Nucleus accumbens (tissue), 56 donors: ENCODE measurements at places on chromosomes 12 and 14.

DNA sequence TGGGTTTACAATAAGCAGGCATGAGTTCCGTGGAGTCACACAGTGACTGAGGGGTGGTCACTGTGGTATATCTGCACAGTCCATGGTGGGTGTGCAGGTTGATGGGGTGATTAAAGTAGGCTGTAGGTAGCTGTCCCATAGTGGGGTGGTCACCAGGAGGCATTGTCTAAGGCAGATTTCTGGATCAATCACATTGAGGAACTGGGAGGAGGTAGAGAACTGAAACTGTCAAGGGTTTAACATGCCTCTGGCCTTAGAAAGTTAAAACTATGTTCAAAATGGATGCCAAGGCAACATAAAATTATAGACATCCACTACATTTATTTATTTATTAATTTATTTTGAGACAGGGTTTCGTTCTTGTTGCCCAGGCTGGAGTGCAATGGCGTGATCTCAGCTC lies 8.3 kb downstream of the ADCK1 start:
- no peak for DNase-seq

GRCh38 chr12:79424109-79424721 lies 266.5 kb downstream of the PAWR start:
- no peak for DNase-seq

GRCh38 chr14:104111301-104112112 lies 26.0 kb downstream of the ASPG start:
- no peak for DNase-seq

- DNase-seq: no peak
These were observed 10.3 kb downstream of the TGFB3 start for GRCh38 chr14:75971509-75971908.

- DNase-seq: no peak
These were observed 360.4 kb upstream of the MDGA2 start for GRCh38 chr14:48035836-48036235.

DNA sequence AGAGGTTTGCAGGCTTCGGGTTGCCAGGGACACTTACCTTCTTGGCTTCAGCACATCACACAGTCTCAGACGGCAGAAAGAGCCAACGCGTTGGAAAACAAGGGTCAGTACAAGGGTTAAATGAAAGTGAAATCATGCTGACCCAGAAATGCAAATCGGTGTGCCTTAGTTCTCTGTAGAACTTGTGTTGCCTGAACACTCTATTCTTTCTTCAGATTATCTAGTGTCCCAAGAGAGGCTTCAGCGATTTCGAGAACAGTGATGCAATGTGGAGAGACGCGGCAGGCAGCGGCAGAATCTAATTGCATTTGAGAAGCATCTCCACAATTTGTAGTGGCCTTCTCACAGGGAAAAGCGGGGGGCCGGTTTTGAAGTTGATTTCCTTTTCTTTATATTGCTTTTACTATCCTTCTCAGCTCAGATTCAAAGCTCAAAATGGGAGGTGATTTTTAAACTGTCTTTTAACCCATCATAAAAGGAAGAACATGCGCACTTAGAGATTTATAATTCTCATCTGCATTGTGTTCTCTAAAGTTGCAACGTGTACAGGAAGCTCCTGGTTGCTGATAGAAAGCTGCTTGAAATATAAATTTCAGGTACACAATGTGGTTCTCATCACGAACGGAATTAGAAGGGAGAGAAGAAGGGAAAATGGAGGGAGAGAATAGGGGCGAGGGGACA lies 67.8 kb upstream of the EGLN3 start:
- no peak for DNase-seq

DNA sequence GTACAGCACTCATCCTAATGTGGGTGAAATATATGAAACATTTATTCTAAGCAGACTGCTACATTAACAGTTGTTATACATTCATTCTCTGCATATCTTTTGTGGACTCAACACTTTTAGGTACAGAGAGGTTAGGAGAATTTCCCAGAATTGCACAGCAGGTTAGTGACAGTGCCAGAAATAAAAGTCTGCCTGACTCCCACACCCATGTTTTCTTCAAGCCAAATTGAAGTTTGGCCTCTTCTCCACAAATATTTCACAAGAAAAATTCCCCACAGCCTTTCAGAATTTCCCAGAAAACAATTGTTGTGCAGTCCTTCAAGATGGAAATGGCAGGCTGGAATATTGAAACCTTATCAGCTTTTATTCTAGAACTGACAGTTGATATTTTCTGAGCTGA lies 464.8 kb downstream of the RAD51B start:
- no peak for DNase-seq

DNA sequence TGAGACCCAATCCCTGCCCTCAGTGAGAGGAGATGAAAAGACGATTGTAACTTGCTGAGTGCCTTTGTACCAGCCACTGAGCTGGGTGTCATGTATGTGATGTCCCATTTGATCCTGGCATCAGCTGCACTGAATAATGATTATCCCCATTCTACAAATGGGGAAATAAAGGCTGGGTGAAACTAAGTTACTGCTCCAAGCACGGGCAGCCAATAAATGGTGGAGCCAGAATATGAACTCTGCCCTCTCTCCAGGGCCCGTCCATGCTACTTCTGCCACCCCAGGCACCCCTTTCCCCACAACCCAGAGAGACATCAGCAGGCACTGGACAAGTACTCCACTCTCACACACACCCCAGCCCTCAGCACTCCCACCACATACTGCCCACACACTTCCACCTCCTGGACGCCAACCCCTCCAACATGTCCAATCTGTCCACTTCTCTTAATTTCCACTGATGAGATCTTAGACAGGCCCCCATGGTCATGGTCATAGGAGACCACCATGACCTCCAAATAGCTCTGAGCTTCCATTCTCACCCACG lies 115.8 kb downstream of the DICER1 start:
- no peak for DNase-seq

DNA sequence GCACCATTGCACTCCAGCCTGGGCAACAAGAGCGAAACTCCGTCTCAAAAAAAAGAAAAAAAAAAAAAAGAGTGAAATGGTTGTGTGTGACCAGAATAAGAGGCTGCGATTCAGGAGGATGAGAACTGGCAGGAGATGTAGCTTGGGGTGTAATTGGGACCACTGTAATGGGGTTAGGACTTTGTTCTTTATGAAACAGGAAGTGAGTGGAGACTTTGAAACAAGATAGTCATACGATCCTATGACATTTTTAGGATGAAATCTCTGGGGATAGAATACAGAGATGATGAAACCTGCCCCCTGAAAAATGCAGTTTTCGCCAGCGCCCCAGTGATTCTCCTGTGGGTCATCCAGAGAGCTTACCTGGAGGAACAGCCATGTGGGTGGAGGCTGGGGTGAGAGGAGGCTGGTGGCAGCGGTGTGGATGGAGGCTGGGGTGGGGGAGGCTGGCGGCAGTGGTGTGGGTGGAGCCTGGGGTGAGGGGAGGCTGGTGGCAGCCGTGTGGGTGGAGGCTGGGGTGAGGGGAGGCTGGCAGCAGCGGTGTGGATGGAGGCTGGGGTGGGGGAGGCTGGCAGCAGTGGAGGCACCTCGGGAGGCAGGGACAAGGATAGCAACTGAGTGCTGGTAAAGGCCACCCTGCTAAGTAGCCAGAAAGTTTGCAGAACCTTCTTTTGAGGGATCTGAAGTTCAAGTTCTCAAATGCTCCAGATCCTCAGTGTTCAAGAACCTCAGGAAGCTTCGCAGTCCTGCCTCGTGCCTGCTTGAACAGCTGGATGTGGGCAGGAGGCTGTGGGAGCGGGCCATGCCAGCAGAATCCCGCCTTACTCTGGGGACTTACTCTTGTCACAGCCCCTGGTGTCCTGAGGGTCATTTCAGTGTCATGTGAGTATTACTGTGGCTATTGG lies 20.2 kb downstream of the FBXL14 start:
- DNase-seq: no peak

GRCh38 chr12:92722897-92723296 lies 20.1 kb downstream of the PLEKHG7 start:
- no peak for DNase-seq

- no peak for DNase-seq
These were observed 5.5 kb upstream of the ATN1 start for GRCh38 chr12:6921996-6922946.
